ENCODE measurements at places on chromosomes 5 and 9. TPM values are rescaled to one million over a fixed set of nuclear protein-coding genes. Genes with fewer than 3 reads are reported as not detected.

DNA sequence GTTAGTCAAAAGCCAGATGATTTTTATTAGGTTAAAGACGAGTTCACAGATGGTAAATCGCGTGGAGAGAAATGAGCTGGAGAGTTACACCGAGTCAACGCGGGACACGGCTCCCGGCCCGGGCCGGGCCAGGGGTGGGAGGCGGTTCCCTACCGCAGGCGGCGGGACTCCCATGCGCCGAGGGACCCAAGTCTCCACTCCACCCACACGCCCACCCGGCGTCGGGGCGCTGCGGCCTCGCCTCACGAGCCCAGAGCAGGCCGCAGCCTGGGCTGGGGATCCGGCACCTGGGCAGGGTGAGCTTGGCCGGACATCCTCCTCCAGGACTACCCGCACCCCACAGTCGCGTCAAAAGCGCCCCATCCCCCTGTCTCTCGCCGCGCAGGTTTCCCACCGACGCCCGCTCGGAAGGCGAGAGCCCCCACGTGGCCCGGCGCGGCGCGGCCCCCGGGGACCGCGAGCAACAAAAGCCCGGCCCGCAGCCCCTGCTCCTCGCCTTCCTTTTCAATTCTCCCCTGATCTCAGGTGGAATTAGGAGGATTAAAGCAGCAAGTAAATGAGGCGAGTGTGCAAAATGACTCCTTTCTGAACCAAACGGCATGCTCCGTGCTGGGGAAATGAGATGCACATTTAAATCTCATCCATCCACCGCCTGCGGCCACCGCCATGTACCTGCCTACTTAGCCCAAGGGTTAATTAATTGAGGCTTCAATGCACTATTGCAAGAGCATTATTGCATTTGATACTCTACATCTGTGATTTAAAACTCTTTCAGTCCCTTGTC lies 196.5 kb upstream of the TBCA start:
- peak; percentile 21 for DNase-seq

The PCDHB9 gene
- polyA plus RNA-seq: 1.0 TPM

DNA sequence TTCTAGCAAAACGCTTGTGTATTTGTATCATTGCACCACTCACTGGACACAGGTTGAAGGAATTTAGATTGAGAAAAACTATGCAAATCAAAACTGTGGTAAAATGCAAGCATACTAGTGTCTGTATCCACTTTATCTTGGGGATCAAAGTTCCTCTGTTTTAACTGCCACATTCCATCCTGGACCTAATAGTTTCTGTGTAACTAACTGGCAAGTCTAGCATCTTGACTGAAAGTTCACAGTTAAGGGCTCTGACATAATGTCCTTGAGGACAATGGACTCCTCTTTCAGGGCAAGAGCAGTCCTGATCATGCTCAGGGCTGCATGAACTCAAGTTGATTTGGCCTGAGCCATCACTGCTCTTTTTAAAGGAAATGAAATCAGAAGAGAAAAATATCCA lies 30.7 kb downstream of the NFIB start:
- no peak for DNase-seq

DNA sequence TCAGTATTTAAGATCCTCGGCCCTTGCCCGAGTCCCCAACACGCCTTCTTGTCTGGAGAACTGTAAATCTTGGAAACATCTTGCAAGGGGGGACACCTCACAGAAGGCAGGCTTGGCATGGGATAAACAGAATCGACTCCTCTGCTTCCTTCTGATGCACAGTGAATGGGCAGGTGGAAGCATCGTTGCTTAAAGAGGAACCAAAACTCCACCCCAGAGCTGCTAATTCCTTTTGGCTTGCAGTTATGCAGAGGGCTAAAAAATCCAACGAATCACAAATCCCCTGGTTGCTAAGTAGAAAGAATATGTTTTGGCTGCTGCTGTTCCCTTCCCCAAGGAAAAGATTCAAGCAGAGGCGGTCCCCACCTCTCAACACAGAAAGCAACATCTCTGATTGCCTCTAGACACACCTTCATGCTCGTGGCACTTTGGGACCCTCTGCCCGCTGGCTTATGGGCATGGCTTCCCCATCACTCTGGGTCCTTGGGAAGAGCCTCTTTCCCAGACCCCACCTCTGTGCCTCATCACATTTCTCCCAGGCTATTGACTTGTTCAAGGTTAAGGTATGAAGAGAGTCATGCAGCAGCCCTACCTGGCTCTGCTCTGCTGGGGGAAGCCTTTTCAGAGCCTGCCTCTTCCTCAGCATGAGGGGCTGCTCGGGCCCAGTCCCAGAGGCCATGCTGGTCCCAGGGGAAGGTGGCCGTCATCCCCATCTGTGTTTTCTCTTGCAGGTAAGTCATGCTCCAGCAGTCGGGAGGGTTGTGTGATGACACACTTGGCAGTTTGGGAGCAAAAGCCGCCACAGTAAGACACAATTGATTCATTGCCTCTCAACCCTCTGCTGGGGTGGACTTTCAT lies 137.1 kb downstream of the KCNIP1 start:
- no peak for DNase-seq

- no peak for DNase-seq
These were observed 13.5 kb upstream of the MAMDC2 start for GRCh38 chr9:70030156-70030555.

DNA sequence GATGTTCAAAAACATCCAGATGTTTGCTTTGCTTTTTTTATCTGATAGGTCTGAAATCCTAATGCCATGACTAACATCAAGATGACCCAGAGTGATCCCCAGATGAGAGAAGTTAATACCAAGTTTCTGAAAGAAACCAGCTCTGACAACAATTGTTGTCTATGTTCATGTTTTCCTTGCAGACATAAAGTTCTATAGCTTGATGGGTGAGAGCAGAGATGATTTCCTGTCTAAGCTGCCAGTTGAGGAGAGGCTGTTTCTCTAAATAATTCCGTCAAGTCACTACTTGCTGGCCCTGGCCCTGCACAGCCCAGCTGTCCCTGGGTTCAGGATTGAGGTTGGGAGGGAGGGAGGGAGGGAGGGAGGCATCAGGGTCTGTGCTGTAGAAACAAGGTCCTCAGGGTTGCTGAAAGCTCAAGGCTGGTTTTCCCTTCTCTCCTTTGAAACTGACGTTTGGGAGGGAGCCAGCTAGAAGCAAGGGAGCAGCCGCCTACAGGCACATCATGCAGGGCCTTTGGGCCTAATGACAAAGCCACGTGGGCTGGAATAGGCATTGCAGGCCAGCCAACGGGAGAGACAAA lies 3.9 kb downstream of the SPARC start:
- DNase-seq: no peak

DNA sequence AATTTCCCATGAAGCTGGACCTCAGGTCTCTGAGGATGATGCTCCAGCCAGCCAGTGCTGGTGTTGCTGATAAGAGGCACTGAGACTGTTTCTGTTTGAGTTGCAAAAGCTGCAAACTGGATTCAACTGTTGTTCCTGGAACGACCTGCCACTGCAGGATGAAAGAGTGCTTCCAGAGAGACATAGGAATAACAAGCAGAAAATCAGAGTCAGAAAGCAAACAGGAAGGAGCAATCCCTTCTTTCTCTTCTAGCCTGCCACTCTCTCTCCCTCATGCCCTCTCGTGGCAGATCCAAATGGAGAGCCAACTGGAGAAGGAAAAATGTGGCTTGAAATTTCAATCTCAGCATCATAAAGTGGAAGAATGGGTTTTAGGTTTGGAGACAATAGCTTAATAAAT lies 110.4 kb downstream of the STARD4 start:
- no peak for DNase-seq

The SH3PXD2B gene
- 33.5 TPM for polyA plus RNA-seq

The KDM4C gene
- polyA plus RNA-seq: 16.1 TPM

The PCDHA3 gene
- polyA plus RNA-seq: 0.12 TPM

DNA sequence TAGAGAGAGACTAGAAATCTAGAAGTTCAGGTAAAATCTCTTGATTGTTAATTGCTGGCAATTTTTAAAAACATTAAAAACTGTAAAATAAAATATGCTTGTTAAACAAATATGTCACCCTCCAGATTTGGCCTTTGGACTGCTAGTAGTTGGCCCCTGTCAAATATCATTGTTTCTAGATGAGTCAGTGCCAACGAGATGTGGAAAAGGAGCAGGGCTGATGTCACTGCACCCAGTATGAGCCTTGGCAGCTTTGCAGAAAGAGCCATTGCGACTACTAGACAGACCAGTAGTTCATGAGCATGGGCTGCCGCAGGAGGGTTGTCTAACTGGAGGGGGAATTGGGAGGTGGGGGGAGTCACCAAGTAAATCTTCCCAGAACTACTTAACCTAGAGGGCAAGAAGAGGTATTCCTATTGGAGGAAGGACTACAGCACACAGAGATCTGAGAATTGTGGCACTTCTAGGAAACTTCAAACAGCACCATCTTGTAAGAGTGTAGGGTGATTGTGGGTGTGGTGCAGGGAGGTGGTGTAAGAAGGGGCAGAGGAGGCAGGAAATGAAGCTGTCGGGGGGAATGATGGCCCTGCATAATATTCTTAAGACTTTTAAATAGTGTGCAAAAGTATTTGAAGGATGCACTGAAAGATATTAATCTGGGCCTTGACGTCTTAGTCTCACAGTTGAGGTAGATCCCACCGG lies 7.1 kb upstream of the DOCK2 start:
- DNase-seq: peak; percentile 49

- no peak for DNase-seq
These were observed 495.2 kb downstream of the AGTPBP1 start for GRCh38 chr9:85246541-85246940.
